ENCODE measurements at places on chromosomes 6 and 20.

- no peak for DNase-seq
Observed at GRCh38 chr20:16143596-16143995, 429.7 kb downstream of the KIF16B start.

DNA sequence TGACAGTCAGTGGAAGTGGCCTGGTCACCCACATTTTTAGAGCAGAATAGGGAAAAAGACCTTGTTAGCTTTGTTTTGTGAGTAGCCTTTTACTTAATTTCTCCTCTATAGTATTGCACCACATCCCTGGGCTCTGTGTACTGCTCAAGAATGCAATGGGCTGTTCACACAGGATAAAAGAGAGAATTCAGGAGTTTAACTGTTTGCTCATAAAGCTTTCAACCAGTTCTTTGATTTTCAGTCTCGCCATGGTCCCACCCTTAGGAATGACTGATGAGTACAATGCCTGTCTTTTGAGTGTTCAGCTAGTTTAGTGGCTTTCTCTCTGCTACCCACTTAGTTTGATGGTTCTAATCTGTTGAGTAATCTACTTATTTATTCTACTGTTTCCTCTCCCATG is 129.7 kb downstream of the PLG start:
- no peak for DNase-seq

DNA sequence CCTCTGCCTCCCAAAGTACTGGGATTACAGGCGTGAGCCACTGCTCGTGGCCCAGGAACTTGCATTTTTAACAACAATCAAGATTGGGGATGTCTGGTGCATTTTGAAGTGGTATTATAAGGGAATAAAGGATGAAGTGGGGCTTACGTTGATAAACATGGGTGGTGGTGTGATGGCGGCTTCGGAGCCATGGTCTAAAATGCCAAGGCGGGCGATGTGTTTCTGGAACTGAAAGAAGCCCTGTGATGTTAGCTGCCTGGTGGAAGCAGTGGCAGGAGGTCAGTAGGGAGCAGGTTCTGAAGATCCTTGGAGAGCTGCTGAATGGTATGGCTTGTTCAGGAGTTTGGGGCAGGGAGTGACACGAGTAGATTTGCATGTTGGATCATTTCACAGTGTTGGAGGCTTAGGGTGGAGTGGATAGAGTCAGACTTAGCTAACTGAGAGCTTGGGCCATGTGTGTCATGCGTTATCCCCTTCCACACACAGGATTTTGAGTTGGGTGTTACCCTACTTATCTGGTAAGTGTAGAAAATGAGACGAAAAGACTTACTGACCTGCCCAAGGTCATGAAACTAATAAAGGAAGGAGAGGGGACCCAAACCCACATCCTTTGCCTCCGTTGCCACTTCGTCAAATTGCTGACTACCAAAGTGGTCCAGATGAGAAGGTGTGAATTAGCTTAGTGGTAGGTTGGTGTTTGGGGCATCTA is 1.5 kb downstream of the NELFCD start:
- DNase-seq = no peak

DNA sequence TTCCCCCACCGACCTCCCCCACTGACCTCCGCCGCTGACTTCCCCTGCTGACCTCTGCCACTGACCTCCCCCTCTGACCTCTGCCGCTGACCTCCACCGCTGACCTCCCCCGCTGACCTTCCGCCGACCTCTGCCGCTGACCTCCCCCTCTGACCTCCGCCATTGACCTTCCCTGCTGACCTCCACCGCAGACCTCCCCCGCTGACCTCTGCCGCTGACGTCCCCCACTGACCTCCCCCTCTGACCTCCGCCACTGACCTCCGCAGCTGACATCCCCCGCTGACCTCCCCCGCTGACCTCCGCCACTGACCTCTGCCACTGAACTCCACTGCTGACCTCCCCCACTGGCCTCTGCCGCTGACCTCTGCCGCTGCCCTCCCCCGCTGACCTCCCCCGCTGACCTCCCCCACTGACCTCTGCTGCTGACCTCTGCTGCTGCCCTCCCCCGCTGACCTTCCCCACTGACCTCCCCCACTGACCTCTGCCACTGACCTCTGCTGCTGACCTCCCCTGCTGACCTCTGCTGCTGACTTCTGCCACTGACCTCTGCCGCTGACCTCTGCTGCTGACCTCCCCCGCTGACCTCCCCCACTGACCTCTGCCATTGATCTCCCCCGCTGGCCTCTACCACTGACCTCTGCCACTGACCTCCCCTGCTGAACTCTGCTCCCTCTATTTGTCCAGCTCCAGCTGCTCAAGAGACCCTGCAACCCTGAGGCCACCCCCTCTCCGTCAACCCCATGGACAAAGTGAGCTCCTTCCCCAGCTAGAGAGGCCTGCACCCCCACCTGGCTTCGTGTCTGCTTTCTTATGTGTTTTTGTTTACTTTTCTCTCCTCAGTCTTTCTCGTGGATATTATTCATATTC is 91.4 kb upstream of the AFDN start:
- no peak for DNase-seq

DNA sequence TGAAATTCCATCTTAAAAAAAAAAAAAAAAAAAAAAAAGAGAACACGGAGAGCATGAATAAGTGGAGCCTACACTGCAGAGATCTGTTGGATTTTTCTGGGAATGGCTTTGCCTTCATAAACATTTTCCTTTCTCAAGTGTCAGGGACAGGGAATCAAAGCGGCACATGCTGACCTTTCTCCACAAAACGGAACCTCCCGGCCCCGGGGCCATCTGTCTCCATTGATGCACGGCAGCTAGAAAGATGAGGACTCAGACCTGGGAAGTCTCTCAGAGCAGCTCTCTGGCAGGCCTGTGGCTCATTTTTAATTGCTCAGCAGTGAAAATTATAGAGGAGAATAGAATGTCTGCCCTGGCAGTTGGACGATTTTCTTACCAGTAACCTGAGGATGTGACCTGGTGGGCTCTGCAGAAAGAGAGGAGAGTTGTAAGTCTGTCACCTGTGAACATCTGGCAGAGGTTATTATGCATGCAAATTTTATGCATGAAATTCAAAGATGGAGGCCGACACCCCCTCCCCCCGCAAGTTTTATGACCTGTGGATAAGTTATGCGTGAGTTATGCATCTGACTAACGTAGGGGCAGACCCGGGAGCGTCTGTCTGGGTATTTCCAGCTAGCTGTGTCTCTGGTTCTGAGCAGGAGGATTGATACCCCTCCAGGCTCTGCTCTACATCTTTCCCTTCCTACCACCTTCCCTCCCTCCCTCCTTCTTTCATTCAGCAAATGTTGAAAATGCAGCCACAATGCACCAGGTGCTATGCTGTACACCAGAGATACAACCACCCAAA is 352.5 kb downstream of the CDH26 start:
- no peak for DNase-seq

GRCh38 chr6:144696610-144697368 is 411.7 kb downstream of the UTRN start:
- DNase-seq = no peak

- no peak for DNase-seq
Observed at GRCh38 chr6:111263837-111264236, 176.5 kb downstream of the SLC16A10 start.

- DNase-seq = no peak
Observed at GRCh38 chr20:62963614-62964397, 11.3 kb downstream of the SLC17A9 start.

- DNase-seq = no peak
Observed at GRCh38 chr6:38860041-38860440, 144.9 kb downstream of the DNAH8 start.

- DNase-seq = no peak
Observed at GRCh38 chr6:38846361-38846760, 131.2 kb downstream of the DNAH8 start.

DNA sequence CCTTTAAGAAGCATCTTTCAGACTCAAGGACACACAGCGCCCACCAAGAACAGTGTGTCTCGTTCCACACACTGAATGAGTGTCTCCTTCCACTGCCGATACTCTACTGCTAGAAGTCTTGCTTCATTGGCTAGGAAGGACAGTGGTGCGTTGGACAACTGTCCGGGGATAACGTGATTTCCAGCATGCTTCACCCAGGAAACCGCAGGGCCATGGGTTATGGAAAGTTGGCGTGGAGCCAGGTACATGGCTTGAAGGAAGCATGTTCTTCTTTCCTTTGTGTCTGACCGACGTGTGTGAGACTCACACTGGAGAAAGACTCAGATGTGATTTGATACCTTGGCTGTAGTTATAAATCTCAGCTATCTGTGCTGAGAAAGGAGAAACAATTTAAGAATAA is 73.2 kb downstream of the SMOC2 start:
- no peak for DNase-seq

- DNase-seq = no peak
Observed at GRCh38 chr20:63042448-63043071, 35.8 kb upstream of the BHLHE23 start.

GRCh38 chr6:129875610-129876520 is 14.8 kb upstream of the TMEM244 start:
- no peak for DNase-seq

- peak; percentile 83 for DNase-seq
Observed at GRCh38 chr6:138454981-138455706, 44.1 kb downstream of the NHSL1 start.

DNA sequence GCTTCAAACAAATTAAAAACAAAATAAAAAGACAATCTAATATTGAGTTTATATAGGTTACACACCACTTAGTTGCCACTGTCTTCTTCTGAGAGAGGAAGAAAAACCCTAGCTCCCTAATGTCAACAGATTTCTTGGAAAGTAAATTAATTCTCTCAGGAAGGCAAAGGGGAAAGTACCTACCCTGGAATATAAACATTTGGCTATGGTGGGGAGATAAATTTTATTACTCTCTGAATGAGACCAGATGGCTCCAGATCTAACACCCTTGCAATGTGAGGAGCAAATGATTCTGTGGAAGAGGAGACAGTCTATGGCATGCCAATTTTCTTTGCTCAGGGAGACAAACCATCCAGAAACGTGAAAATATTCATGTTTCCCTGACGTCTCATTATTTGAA is 4.3 kb upstream of the IL20RA start:
- no peak for DNase-seq

DNA sequence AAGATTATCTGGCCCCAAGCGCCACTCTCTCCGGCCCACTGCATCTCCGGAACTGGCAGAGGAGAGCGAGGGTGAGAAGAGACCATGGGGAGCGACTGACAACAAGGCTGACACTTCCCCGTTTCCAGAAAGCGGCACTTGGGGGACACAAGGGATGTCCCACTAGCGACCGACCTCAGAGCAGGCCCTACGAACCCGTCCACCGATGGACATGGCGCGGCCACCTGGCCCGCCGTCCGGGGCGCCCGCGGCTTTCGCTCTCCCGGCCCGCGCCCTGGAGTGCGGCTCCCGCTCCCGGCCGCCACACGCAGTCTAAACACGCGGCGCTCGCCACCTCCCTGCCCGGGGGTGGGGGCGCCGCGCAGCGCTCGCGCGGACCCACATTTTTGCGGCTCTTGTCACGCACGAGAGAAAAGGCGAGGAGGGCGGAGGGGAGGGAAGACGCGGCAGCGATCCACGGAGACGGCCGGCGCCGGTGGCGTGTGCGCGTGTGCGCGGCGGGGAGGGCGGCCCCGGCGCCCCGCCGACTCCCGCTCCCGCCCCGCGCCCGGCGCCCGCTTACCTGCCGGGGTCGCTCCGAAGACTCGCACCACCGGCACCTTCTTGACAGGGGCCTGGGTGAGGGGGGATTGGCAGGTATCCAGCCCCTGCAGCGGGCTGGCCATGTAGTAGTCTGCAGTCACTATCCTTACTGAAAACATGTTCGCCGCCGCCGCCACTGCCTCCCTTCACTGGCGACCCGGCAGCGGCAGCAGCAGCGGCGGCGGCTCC is 645 bp downstream of the REV3L start:
- DNase-seq = peak; percentile 44

- DNase-seq = no peak
Observed at GRCh38 chr6:80636689-80637088, 530.2 kb downstream of the BCKDHB start.

GRCh38 chr20:63150911-63151531 is 64.9 kb downstream of the YTHDF1 start:
- DNase-seq = no peak

GRCh38 chr6:135323979-135324378 is 142.9 kb downstream of the MYB start:
- DNase-seq = no peak

- no peak for DNase-seq
Observed at GRCh38 chr6:44054721-44055559, 72.3 kb downstream of the MRPL14 start.

DNA sequence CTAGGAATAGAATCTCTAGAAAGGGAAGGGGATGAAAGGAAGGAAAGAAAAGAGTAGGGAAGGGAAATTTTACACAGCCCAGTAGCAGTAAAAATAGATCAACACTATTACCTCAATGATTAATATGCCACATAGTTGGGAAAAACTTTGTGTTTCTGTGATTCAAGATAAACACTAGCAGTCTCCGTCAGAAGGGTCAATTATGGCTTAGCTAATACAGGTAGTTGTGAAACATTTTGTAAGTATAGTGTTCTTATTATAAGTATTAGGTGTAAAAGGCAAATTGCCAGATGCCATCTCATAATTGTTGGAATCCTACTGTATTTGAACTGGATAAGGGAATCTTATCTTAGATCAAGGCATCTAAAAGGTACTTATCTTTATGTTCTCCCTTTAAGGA is 165.7 kb downstream of the MTFR2 start:
- DNase-seq = no peak

DNA sequence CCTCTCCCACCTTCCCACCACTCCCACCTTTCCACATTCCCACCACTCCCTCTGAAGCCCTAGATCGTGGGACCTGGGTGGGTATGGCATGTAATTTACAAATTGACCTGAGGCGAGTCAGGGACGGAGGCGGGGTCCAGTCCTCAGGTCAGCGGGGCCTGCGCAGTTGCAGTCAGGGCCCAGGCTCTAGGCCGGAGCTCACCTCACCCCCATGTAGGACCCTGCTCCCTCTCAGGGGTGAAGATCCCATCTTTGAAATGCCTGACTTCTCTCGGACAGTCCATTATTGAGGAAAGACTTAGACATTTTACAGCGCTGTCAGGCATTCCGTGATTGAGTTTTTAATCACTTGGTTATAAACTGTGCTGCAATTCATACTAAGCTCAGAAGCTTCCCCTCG is 10.5 kb downstream of the THBS2 start:
- no peak for DNase-seq

DNA sequence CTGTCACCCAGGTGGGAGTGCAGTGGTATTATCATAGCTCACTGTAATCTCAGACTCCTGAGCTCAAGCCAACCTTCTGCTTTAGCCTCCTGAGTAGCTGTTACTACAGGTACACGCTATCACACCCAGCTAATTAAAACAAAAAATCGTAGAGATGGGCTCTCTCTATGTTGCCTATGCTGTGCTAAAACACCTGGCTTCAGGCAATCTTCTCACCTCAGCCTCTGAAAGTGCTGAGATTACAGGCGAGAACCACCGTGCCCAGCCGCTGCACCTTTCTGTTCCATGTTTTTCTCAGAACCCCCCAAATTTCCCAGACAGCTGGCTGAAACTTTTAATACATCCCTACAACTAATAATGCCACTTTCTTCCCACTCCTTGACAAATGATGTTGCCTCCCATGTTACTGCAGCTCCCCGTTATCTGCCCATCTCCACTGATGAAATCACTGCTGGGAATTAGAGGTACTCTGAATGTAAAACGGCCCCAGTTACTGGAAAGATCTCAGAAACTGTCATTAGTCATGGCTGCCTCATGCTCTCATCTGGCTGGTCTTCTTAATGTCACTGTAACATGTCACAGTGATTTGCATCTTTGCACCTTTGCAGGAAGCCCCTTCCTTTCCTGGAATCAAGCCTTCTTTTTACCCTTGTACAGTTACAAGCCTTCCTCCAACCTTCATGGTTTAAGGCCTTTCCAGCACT is 697.5 kb downstream of the PRKN start:
- DNase-seq = no peak

Data from T-helper 2 cell (primary cell).